Smooth muscle cell of bladder (primary cell): ENCODE measurements at places on chromosomes 1 and 21. TPM values are rescaled to one million over a fixed set of nuclear protein-coding genes. Genes with fewer than 3 reads are reported as not detected.

Gene CGN
- under 0.01 TPM in 2 replicates for total RNA-seq

Gene HMGCS2
- total RNA-seq: under 0.01 TPM in 1 of 2 replicates, not detected in the other

Gene GPA33
- total RNA-seq: not detected in 2 replicates

Gene SPRR2G
- total RNA-seq: not detected in 2 replicates

Gene SLC1A7
- total RNA-seq: 1.00 and 5.8 TPM in 2 replicates

Gene C1orf94
- total RNA-seq: not detected in 2 replicates

Gene KRTAP12-4
- total RNA-seq: not detected in 2 replicates

Gene FCRLB
- total RNA-seq: 1.1 and 1.7 TPM in 2 replicates

Gene FMO5
- total RNA-seq: 0.71 and 0.92 TPM in 2 replicates

Gene CYP2J2
- total RNA-seq: under 0.01 TPM in 2 replicates

Gene NOTCH2
- total RNA-seq: 96.7 and 136 TPM in 2 replicates

Gene PLEKHA6
- 1.5 and 1.8 TPM in 2 replicates for total RNA-seq

Gene SH2D2A
- total RNA-seq: not detected in 2 replicates

Gene TRIM58
- 0.14 and 0.18 TPM in 2 replicates for total RNA-seq

Gene ADAMTS1
- total RNA-seq: 366 and 480 TPM in 2 replicates

Gene TMEM52
- not detected in 2 replicates for total RNA-seq

Gene SLC37A1
- 1.8 and 3.0 TPM in 2 replicates for total RNA-seq

Gene CDC42BPA
- total RNA-seq: 50.3 and 70.4 TPM in 2 replicates

Gene HSPB7
- total RNA-seq: 3.8 and 14.5 TPM in 2 replicates

Gene PLPPR4
- 0.43 and 0.74 TPM in 2 replicates for total RNA-seq

Gene ARHGEF16
- total RNA-seq: under 0.01 and 0.09 TPM in 2 replicates

Gene IL12RB2
- not detected in 2 replicates for total RNA-seq

Gene RHEX
- not detected in 2 replicates for total RNA-seq

Gene FCRL3
- not detected in 2 replicates for total RNA-seq

Gene ACTL8
- total RNA-seq: under 0.01 and 0.09 TPM in 2 replicates

Gene AVPR1B
- total RNA-seq: not detected in 2 replicates

Gene TMEM63A
- 8.4 and 16.2 TPM in 2 replicates for total RNA-seq

Gene KIF14
- total RNA-seq: 1.2 and 1.3 TPM in 2 replicates

Gene CDC7
- 1.9 and 3.3 TPM in 2 replicates for total RNA-seq

Gene SDC3
- 15.6 and 22.8 TPM in 2 replicates for total RNA-seq

Gene MIXL1
- total RNA-seq: not detected in 2 replicates

Gene MFAP2
- total RNA-seq: 10.7 and 19.6 TPM in 2 replicates

Gene NPR1
- 0.57 and 1.5 TPM in 2 replicates for total RNA-seq
